ENCODE measurements at places on chromosomes 7 and 10.

DNA sequence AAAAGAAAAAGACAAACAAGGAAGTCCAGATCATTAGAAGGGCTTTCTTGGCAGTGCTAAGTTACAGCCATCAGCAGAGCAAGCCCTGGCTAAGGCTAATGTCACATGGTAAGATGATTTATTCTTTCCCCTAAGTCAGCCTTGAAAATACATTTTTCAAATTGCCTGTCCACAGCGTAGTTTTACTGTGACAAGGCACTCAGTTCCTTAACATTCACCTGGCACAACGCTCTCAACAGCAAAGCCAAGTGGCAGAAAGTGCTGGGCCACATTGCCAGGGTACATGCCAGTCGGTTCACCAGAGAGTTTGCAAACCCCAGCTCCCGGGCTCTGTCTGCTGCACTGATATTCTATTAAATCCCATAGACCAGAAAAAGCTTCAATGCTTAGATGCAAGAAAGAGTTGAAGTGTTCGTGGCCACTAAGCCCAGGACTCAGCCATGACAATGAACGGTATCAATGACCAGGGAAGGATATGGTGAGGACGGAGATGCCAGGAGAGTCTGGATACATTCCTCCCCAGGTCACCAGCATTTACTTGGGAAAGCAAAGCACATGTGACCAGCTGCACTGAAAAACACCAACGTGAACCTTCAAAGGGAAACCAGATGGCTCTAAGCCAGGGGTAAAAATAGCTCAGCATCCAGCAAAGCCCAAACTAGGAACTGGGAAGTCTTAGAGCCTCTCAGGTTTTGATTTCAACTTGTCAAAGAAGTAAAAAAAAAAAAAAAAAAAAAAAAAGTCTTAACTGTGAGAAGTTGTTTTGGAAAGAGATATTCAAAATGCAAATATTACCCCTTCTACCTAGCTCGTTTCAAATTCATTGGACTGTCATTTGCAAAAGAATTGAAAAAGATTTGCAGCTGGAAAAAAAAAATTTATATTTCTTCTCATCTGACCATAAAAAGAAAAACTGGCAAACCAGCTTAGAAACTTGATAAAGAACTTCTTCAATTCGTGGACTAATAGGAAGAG is 23.9 kb upstream of the MPP7 start:
- DNase-seq: no peak

DNA sequence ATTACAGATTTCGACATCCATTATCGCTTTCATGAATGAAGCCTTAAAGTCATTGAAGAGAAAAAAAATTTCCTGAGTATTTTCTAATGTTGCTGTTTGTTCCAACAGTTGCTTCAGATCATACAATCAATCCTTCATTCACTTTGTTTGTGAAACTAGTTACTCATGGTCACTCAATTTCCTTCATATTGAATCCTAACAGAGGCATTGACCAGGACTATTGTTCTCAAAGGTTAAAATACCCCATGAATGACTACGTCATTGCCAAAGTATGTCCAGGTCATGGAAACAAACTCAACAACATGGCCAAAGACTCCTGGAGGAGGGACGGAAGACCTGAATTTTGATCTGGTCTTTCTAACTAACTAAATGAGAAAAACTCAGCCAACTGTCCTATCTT is 54.0 kb upstream of the ABCB5 start:
- no peak for DNase-seq

- no peak for DNase-seq
Measured at GRCh38 chr10:131691481-131692090, 209.2 kb upstream of the PPP2R2D start.

DNA sequence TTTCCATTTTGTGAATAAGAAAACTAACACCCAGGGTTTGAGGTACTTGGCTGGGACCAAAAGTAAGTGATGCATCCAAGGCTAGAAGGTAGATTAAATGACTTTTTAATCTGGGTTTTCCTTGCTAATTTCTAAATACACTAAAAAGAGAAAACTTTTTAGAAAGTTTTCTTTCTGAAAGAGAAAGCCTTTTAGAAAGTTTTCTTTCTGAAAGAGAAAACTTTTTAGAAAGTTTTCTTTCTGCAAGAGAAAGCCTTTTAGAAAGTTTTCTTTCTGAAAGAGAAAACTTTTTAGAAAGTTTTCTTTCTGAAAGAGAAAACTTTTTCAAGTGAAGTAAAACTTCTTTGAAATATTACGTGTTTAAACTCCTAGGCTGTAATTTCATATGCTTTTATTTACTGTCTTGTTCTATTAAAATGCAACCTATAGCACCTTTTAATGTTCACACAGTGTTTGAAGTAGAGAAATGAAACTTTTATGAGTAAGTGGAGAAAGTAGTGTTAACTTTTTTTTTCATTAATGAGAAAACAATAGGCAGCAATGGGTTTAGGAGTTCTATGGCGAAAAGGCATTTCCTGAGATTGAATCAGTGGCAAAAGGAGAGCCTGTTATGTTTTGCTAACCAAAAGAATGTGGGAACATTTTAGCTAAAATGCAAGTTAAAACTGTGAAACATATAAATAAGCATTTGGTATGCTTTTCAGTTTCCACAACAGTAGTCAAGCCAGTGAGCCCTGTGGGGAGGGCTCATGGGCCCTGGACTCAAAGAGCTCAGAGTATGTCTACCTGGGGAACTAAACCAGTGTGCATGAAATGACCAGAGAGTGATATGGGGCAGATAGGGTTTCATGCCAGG is 103.7 kb downstream of the RBM20 start:
- DNase-seq: no peak

GRCh38 chr10:119541459-119542356 is 811 bp downstream of the RGS10 start:
- peak; percentile 57 for DNase-seq

DNA sequence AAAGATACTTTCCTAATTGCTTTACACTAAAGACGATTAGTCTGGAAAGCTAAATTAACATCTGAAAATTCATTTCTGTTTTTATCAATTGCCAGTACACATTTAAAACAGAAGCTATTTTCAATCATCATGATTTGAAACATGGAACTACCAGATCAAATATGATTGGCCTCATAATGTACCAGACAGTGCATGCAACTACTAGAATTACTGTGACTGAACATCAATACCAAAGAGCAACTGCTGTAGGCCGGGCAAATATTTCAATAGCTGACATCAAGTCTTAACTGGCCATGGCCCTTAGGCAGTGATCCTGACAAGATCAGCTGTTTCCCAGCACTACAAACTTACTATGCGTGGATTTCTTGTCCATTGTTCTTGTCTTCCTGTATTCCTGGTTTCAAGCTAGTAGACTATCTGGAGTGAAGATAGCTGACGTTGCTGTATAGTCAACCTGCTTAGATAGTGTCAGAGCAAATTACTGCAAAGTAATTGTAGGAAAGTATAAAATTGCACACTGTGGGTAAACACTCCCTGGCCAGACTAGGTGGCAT is 21.7 kb upstream of the WNT16 start:
- no peak for DNase-seq
